A172 (cell line): ENCODE measurements at places on chromosomes 7 and 10. TPM values are rescaled to one million over a fixed set of nuclear protein-coding genes. Genes with fewer than 3 reads are reported as not detected.

The GTPBP4 gene
- total RNA-seq: 102 and 156 TPM in 2 replicates

The MMD2 gene
- total RNA-seq: not detected in 2 replicates

The EPHB6 gene
- 2.0 and 2.7 TPM in 2 replicates for total RNA-seq

The C10orf67 gene
- 1.0 TPM in 1 of 2 replicates, not detected in the other for total RNA-seq

The ERVW-1 gene
- total RNA-seq: not detected in 2 replicates
